PC-3 (cell line): ENCODE measurements at places on chromosomes 6 and 20. TPM values are rescaled to one million over a fixed set of nuclear protein-coding genes. Genes with fewer than 3 reads are reported as not detected.

Gene RUNX2
- 3.8 and 7.3 TPM in 2 replicates for total RNA-seq

Gene MAS1
- not detected in 2 replicates for total RNA-seq

Gene OR2J3
- 0.29 TPM in 1 of 2 replicates, not detected in the other for total RNA-seq

Gene HSPA1B
- total RNA-seq, result 265 and 331 TPM in 2 replicates

Gene CNKSR3
- total RNA-seq, result 1.6 and 3.2 TPM in 2 replicates

Gene ARHGAP40
- total RNA-seq, result not detected in 2 replicates

Gene SPDEF
- total RNA-seq, result 190 and 205 TPM in 2 replicates

Gene NT5DC1
- total RNA-seq, result 6.6 and 11.3 TPM in 2 replicates

Gene HFE
- not detected in 2 replicates for total RNA-seq

Gene TCF15
- 0.40 and 0.98 TPM in 2 replicates for total RNA-seq

Gene F13A1
- total RNA-seq, result not detected in 2 replicates

Gene CNR1
- not detected in 2 replicates for total RNA-seq

DNA sequence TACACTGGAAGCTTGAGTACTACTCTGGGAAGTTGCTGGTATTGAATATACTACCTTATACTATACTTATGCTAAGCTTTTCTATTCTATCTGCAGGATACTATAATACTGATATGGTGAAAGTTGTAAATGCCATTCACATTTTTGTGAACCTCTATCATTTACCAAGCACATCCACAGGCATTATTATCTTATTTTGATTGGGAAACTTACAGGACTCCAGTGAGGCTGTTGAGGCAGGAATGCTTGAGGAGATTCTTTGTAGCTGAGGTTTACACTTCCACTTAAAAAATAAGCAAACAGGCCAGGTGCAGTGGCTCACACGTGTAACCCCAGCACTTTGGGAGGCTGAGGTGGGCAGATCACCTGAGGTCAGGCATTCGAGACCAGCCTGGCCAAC, 442.9 kb downstream of the QKI start:
- no peak for DNase-seq
- no peak overlapping the region for H3K27ac ChIP-seq
- H3K4me3 ChIP-seq, result no peak overlapping the region

GRCh38 chr6:138648127-138648526, 125.4 kb upstream of the CCDC28A start:
- no peaks in the 10 kb centered on the region for H3K4me1 ChIP-seq
- no peaks in the 10 kb centered on the region for H3K27me3 ChIP-seq
- no peak overlapping the region for H3K27ac ChIP-seq
- no peak overlapping the region for H3K4me3 ChIP-seq
- DNase-seq, result no peak

- no peak for DNase-seq
- no peaks in the 10 kb centered on the region for H3K27me3 ChIP-seq
- no peak overlapping the region for H3K27ac ChIP-seq
- H3K36me3 ChIP-seq, result no peaks in the 10 kb centered on the region
- H3K4me1 ChIP-seq, result peaks cover 29% of the 10 kb centered on the region
- H3K4me3 ChIP-seq, result no peak overlapping the region
Measured at GRCh38 chr6:2429460-2429859, 184.1 kb upstream of the GMDS start.

DNA sequence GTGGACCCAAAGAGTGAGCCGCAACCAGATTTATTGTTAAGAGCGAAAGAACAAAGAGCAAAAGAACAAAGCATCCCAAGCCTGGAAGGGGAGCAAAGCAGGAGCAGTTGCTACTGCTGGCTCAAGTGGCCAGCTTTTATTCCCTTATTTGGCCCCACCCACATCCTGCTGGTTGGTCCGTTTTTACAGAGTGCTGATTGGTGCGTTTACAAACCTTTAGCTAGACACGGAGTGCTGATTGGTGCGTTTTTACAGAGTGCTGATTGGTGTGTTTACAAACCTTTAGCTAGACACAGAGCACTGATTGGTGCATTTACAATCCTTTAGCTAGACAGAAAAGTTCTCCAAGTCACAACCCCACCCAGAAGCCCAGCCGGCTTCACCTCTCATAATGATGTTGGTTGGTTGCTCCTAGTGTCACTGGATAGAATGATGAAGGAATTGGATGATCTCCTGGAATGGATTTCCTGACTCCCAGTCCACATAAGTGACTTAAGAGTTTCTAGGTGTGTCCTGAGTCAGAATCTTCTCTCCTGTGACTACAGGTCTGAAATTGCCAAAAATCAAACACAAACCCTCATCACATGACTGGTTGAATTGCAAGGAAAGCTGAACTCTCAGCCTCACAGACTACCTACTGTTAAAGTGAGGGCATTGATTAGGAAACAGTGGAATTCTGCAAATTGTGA, 52.1 kb upstream of the CAP2 start:
- H3K27me3 ChIP-seq, result no peaks in the 10 kb centered on the region
- no peak overlapping the region for H3K4me3 ChIP-seq
- no peak for DNase-seq
- H3K4me1 ChIP-seq, result no peaks in the 10 kb centered on the region
- H3K36me3 ChIP-seq, result no peaks in the 10 kb centered on the region
- H3K27ac ChIP-seq, result no peak overlapping the region

GRCh38 chr6:30769088-30769852, 24.9 kb upstream of the IER3 start:
- H3K27me3 ChIP-seq, result no peaks in the 10 kb centered on the region
- peak overlapping the region; percentile 39 for H3K4me3 ChIP-seq
- H3K4me1 ChIP-seq, result peaks cover 36% of the 10 kb centered on the region
- H3K36me3 ChIP-seq, result no peaks in the 10 kb centered on the region
- peak overlapping the region; percentile 98 for H3K27ac ChIP-seq

GRCh38 chr20:9103955-9104354, 35.1 kb downstream of the PLCB4 start:
- peak; percentile 84 for DNase-seq
- no peak overlapping the region for H3K4me3 ChIP-seq
- no peaks in the 10 kb centered on the region for H3K4me1 ChIP-seq
- H3K27ac ChIP-seq, result no peak overlapping the region
- no peaks in the 10 kb centered on the region for H3K27me3 ChIP-seq

DNA sequence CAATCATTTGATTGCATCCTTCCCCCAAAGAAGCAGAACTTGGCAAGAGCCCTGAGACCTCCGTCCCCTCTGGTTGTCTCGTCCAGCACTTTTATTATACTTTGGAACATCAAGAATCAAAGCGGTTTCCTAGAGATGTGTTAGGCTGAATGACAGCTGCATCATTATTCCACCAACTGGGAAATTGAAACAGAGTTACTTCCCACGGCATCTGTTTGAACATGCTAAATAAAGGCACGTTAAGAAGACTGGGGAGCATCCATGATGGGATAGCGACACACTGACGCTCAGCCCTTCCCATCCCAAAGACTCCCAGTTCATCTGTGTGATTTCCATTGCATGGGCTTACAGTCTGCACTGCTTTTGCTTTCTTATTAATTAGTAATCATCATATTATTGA, 147.8 kb downstream of the TBC1D7 start:
- peaks cover 74% of the 10 kb centered on the region for H3K27me3 ChIP-seq
- no peaks in the 10 kb centered on the region for H3K36me3 ChIP-seq
- no peak for DNase-seq
- no peaks in the 10 kb centered on the region for H3K4me1 ChIP-seq

DNA sequence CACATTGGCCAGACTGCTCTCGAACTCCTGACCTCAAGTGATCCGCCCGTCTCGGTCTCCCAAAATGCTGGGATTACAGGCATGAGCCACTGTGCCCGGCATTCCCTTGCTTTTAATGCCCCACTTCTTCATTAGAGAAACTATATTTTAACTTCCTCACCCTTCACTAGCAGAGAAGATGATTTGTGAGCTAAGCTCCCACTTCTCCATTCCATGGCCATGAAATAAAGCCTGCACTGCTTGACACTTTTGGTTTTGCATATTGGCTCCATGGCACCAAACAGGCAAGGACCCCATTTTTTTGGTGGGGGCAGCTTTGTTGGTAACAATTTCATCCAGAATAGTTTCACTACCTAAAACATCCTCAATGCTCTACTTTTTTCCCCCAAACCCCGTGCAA, 145.3 kb downstream of the TFAP2B start:
- no peak for DNase-seq
- no peaks in the 10 kb centered on the region for H3K4me1 ChIP-seq
- H3K36me3 ChIP-seq, result no peaks in the 10 kb centered on the region
- H3K27me3 ChIP-seq, result no peaks in the 10 kb centered on the region
- no peak overlapping the region for H3K27ac ChIP-seq

GRCh38 chr20:44054118-44054517, 132.9 kb downstream of the JPH2 start:
- H3K4me1 ChIP-seq, result no peaks in the 10 kb centered on the region
- no peak for DNase-seq
- H3K4me3 ChIP-seq, result no peak overlapping the region
- no peak overlapping the region for H3K27ac ChIP-seq
- no peaks in the 10 kb centered on the region for H3K27me3 ChIP-seq
- H3K36me3 ChIP-seq, result no peaks in the 10 kb centered on the region

GRCh38 chr6:89372506-89372901, 20.0 kb upstream of the UBE2J1 start:
- no peaks in the 10 kb centered on the region; the same call in 1 of the 2 replicates for H3K36me3 ChIP-seq
- no peak for DNase-seq
- no peak overlapping the region for H3K4me3 ChIP-seq
- no peaks in the 10 kb centered on the region for H3K27me3 ChIP-seq
- H3K4me1 ChIP-seq, result peaks cover 5% of the 10 kb centered on the region
- no peak overlapping the region for H3K27ac ChIP-seq

DNA sequence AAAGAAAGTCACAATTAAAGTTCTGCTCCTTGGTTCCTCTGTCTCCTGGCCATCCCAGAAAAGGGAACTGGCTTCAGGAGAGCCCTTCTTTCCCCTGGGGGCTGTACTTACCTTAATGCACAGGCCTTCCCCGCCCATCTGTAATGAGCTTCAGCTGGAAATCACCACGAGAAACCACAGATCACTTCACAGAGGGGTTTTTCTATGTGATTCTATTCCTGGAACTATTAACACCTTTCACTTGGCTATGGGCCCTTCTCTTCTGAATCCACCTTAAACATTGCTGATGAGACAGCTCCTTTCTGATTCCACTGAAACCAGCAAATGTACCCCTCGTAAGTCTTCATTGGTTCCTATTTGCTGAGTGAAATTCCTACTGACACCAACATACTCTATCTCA, 80.7 kb downstream of the FOXF2 start:
- H3K27me3 ChIP-seq, result 0 out of 2 replicates have a peak, but pooled peaks cover 6% of the 10 kb centered on the region
- H3K4me1 ChIP-seq, result no peaks in the 10 kb centered on the region
- H3K4me3 ChIP-seq, result no peak overlapping the region
- no peak overlapping the region for H3K27ac ChIP-seq
- no peak for DNase-seq

DNA sequence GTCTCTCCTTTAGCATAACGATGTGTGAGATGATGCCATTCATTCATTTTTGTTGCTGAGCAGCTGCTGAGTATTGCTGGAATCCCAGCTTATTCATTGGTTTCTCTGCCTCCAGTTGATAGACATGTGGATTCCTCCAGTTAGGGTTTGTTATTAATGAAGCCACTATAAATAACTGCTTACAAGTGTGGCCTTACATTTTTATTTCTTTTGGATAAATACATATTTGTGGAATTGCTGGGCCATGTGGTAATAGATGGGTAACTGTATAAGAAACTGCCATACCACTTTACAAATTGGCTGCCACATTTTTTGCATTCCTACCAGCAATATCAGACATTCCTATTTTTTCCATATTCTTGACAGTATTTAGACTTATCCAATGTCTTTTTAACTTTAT, 2.6 kb upstream of the HLA-B start:
- peaks cover 13% of the 10 kb centered on the region; the same call in 1 of the 2 replicates for H3K27me3 ChIP-seq
- DNase-seq, result no peak
- no peaks in the 10 kb centered on the region for H3K4me1 ChIP-seq
- H3K27ac ChIP-seq, result no peak overlapping the region

- H3K4me1 ChIP-seq, result peaks cover 30% of the 10 kb centered on the region
- H3K4me3 ChIP-seq, result no peak overlapping the region
- no peak for DNase-seq
- no peak overlapping the region for H3K27ac ChIP-seq
Measured at GRCh38 chr6:27128311-27129094, 119.0 kb upstream of the PRSS16 start.

- no peak overlapping the region for H3K4me3 ChIP-seq
Measured at GRCh38 chr6:78771586-78771985, 95.8 kb upstream of the IRAK1BP1 start.

- no peak for DNase-seq
- no peak overlapping the region for H3K27ac ChIP-seq
- H3K4me1 ChIP-seq, result no peaks in the 10 kb centered on the region; the same call in 1 of the 2 replicates
- H3K36me3 ChIP-seq, result no peaks in the 10 kb centered on the region
- no peak overlapping the region for H3K4me3 ChIP-seq
- H3K27me3 ChIP-seq, result no peaks in the 10 kb centered on the region
Measured at GRCh38 chr6:23985015-23985414, 141.0 kb upstream of the NRSN1 start.

- H3K4me1 ChIP-seq, result no peaks in the 10 kb centered on the region
- no peaks in the 10 kb centered on the region for H3K36me3 ChIP-seq
- no peak overlapping the region for H3K27ac ChIP-seq
- H3K4me3 ChIP-seq, result no peak overlapping the region
Measured at GRCh38 chr20:17142666-17143065, 84.2 kb upstream of the PCSK2 start.
